Activated T-cell treated with anti-CD3 and anti-CD28 coated beads, Interleukin-2, amount 50 U/mL, for 48 hours (primary cell): ENCODE measurements at places on chromosomes 3 and 15.

GRCh38 chr15:39820050-39820602 lies 37.5 kb upstream of the FSIP1 start:
- DNase-seq, result no peak

DNA sequence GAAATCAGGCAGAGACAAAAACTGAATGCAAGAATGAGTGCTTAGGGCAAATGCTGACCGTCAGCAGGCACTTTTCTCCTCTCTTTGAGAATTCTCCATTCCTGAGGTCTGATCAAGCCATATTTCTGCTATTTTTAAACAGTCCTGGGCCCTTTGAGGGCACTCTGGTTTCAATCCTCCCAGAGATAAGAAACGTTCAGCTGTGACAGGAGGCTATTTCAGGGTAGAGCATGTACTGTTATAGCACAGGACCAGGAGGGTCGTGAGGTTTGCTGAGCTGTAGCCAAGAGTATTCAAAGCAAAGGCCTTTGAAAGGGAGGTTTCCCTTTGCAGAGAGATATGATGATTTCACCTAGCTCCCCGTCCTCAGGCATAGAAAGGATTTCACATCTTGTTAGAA lies 39.6 kb upstream of the PDZRN3 start:
- DNase-seq, result no peak

DNA sequence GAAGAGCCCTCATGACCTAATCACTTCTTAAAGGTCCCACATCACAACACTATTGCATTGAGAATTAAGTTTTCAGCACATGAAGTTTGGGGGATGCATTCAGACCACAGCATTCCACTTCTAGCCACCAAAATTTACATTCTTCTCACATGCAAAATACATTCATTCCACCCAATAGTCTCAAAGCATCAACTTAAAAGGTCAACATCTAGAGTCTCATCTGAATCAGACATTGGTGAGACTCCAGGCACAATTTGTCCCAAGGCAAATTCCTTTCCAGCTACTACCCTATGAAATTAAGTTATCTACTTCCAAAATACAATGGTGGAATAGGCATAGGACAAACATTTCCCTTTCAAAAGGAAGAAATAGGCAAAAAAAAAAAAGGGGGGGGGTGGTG lies 64.9 kb downstream of the PLSCR2 start:
- no peak for DNase-seq

DNA sequence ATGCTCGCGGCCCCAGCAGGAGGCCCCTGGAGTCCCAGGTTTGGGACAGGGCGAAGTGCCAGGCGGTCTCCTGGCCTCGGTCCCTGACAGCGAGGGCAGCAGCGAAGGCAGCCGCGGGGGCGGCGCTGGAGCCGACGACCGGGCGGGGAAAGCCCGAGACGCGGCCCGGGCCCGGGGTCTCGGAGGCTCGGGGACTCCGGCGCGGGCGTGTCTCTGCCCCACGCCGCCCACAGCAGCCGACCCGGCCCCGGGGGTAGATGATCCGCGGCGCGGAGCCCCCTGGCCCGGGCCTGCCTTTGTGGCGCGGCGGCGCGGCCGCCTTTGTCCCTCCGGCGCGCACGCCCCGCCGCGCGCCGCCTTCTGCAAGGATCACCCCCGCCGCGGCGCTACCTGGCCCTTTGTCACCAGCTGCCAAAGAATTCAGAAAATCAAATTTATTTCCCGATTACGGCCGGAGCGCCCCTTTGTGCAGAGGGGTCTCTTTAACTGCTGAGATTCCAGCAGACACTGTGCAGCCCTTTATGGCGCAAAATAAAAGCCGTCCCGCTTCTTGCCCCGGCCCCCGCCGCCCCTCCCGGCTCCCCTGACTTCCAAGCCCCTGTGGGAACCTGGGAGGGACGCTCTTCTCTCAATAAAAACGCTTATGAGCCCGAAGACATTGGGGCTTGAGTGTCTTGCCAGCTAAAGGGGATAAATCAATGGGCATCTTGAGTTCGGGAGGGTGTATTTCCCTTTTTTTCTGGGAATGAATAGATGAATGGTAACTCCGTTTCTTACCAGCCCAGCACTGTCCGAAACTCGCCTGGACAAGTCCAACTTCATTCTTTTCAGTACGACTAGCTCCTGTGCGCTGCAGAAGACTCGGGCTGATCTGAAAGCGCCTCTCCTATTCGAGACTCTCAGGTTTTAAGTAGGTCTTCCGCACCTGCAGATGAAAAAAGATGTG lies 68.4 kb downstream of the HES1 start:
- DNase-seq, result no peak

- DNase-seq, result no peak
These were observed 25.2 kb downstream of the COLQ start for GRCh38 chr3:15496341-15496664.

- no peak for DNase-seq
These were observed 11.1 kb upstream of the PLAAT1 start for GRCh38 chr3:193229851-193230420.
